Stimulated activated CD8-positive, alpha-beta memory T cell treated with anti-CD3 and anti-CD28 coated beads, Interleukin-4, amount 100 ng/mL, for 48 hours (primary cell): ENCODE measurements at places on chromosomes 1 and 21.
A peak's percentile ranks its signal among the peaks of the same experiment; 100 is the strongest.

- DNase-seq: no peak
These were observed 124.9 kb downstream of the KAZN start for GRCh38 chr1:14723401-14723800.

DNA sequence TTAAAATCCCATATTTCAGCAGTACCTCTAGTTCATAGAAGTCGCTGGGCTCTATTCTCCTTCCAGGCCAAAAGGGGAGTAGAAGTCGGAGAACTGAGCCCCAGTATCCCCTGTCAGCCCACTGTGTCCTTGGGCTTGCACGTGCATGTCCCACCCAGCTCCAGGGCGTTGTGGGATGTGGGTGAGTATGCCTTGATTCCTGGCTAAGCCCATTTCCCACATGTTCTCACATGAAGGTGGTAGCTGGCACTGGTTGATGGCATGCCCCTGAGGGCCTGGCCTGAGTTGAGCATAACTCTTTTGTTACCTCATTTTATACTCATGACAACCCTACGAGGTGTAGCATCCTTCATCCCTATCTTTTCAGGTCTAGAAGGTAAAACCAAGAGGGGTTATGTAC, 8.0 kb downstream of the SLC6A17 start:
- no peak for DNase-seq

DNA sequence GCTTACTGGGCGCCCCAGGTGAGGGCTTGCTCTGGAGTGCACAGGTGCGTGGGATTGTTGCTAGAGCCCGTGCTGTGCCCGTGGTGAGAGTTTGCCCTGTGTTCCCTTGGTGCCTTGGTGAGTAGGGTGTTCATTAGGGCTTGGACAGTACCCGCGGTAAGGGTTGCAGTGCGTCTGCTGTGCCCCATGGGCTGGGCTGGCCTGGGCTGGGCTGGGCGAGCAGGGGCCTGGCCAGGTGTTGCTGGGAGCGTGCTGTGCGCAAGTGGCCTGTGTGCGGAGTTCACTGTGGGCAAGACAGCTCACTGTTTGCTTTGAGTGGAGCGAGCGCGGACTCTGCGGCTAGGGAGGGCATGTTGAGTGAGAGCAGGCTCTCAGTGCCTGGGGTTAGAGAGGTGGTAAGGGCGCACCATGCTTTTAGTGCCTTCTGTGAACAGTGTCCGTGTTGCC, 725 bp downstream of the CR1L start:
- DNase-seq: no peak

DNA sequence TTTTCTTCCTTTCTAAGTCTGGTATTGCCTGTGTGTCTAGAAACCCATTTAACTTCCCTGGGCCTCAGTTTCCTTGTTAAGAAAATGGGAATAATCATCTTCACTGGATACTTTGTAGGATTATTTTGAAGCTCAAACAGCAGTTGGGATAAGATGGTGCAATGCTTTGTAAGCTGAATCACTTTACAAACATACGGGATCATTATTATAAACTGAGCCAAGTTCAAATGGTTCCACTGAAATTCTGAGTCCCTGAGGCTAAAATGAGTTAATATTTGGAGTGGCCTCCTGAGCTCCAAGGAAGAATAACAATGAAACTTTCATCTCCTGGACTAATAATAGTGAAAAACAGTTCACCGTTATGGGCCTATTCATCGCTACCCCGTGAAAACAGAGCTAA, 388.0 kb downstream of the PLPP3 start:
- DNase-seq: no peak

GRCh38 chr1:47814612-47815395, 182.4 kb downstream of the TRABD2B start:
- no peak for DNase-seq

- DNase-seq: no peak
These were observed 35.5 kb upstream of the DENND1B start for GRCh38 chr1:197810812-197811211.

DNA sequence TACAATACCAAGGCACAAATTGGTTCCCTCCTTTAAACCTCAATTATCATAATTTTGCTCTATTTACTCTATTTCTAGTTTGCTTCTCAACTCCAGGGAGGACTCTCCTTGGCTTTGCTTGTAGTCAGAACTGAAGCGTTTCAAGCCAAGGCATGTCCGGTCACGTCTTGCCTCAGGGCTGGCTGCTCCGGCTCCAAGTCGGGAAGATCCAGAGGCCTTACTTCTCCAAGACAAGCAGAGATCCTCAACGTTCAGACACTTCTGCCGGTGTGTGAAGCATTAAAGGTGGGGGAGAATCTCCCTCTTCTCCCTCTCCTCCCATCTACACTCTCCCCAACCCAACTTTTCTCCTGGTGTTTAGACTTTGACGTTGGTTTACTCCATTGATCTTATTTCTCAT, 7.2 kb upstream of the HHAT start:
- DNase-seq: no peak

- no peak for DNase-seq
These were observed 64.3 kb downstream of the TMEM53 start for GRCh38 chr1:44609768-44610526.

- DNase-seq: peak; percentile 48
These were observed 31.7 kb downstream of the PRMT2 start for GRCh38 chr21:46666941-46667740.

DNA sequence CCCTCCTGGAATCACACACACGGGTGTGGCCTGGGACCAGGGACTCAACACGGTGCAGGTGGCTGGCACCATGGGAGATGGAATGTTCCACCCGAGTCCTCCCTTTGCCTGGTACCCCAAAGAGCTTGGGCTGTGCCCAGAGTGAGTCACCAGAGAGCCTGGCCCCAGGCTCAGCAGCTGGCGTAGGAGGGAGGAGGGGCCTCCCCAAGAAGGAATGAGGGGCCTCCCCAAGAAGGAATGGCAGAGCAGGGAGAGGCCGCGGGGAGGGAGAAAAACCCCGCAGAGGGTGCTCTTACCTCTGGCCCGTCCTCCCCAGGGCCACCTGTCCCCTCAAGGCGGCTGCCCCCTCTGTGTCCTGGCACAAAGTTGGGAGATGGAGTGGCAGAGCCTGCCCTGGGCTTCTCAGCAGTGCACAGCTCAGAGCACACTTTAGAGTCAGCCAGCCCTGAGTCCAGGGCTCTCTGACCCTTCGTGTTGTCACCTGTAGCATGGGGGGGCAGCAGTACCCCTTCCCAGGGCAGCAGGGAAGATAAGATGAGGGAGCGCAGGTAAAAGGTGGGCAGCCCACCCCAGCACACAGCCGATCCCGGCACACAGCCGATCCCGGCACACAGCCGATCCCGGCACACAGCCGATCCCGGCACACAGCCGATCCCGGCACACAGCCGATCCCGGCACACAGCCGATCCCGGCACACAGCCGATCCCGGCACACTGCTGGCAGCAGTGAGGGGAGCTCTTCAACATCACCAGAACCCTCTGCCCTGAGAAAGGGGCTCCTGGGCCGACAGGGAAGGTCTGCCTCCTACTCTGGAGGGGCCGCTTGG, 20.2 kb upstream of the KCNAB2 start:
- DNase-seq: peak; percentile 45

DNA sequence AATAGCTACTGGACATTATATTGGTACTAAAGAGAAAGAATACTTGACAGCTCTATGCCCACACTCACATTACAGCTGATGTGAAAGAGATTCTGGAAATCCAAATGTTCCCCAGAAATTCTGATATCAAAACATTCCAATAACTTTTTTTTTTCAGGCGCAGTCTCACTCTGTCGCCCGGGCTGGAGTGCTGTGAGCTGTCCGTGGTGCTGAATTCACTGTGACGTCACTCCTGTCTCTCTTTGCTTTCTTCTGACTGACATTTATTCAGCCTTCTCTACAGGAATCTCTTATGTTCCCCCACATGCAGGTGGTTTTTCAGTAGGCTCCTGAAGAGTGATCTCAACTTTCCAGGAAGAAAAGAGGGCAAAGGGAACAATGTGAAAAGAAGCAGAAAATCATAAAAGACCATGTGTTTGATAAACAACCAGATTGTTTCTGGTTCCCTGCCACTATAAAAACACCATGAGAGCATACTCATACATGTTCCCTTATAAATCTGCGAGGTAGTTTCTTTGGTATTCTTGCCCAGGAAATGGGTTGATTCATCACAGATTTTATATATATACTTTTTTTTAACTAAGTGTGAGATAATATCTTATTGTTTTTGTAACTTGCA, 6.2 kb downstream of the S100A7A start:
- peak; percentile 85 for DNase-seq
